ENCODE measurements at places on chromosomes 6 and 20. TPM values are rescaled to one million over a fixed set of nuclear protein-coding genes. Genes with fewer than 3 reads are reported as not detected.
A peak's percentile ranks its signal among the peaks of the same experiment; 100 is the strongest.

Gene ABCC10
- 10.9 TPM for total RNA-seq

DNA sequence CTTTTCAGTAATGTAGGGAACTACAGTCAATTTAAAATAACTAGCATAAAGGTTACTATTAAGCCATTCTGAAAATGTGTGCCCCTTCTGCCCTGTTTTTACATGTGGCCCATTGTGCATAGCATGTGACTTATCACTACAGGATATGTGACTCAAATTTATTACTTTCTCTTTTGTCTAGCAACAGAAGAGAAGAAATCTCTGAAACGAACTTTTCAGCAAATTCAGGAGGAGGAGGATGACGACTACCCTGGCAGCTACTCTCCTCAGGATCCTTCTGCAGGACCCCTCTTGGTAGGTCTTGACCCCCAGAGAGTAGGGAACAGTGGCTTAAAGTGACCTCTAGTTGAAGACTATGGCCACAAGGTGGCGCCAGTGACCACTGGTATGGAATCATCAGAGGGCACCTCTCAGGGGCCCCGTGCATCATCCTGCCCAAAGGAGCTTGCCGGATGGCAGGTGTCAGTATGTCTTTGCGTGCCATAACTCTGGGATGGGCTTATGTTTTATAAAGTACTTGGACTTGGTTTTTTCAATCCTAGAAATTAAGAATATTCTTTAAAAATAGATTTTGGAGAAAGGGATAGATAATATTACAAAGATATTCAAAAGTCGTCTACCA, 23.9 kb downstream of the RPRD1B start:
- no peak overlapping the region for H3K4me3 ChIP-seq
- H3K27ac ChIP-seq = no peak overlapping the region
- H3K27me3 ChIP-seq = no peaks in the 10 kb centered on the region
- H3K36me3 ChIP-seq = peaks cover 65% of the 10 kb centered on the region
- peaks cover 4% of the 10 kb centered on the region for H3K4me1 ChIP-seq

DNA sequence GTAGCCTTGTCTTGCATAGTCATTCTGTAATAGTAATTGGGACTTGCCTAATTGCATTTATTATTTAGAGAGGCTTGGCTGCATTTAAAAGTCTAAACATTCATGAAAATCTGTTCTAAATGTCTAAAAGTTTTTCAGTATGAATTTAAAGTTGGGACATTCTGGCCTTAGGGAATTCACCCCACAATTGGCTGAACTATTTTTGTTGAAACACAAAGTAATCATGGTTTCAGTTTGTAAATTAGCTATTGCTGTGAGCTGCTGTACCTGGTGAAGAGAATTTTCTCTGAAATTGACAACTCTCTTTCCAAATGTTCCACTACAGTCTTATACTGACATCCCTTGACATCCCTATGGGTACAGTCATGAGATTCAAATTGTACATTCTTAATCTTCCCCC, 253.0 kb downstream of the FARS2 start:
- H3K4me3 ChIP-seq = no peak overlapping the region
- H3K27me3 ChIP-seq = no peaks in the 10 kb centered on the region
- no peak overlapping the region for H3K27ac ChIP-seq
- peaks cover 10% of the 10 kb centered on the region for H3K4me1 ChIP-seq
- DNase-seq = no peak

GRCh38 chr6:124989136-124989983, 27.1 kb downstream of the RNF217 start:
- peak overlapping the region; percentile 14 for H3K27ac ChIP-seq
- no peak overlapping the region for H3K4me3 ChIP-seq
- H3K36me3 ChIP-seq = no peaks in the 10 kb centered on the region
- no peaks in the 10 kb centered on the region for H3K27me3 ChIP-seq

DNA sequence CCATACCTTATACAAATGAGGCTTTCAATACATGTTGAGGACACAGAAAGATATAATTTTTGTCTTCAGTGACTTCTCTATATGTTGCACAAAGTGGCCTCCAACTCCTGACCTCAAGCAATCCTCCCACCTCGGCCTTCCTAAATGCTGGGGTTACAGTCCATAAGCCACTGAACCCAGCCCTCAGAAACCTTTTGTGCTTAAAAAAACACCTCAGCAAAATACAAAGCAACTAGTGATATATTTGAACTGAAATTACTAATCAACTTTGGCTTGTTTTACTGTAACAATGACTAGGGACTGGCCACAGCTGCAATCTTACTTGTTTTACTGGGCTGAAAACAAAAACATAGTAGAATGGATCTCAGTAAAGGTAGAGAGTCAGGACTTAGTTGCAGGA, 3.2 kb upstream of the ZNF184 start:
- DNase-seq = no peak
- no peaks in the 10 kb centered on the region for H3K27me3 ChIP-seq
- H3K36me3 ChIP-seq = peaks cover 5% of the 10 kb centered on the region
- H3K4me3 ChIP-seq = no peak overlapping the region
- peaks cover 12% of the 10 kb centered on the region for H3K4me1 ChIP-seq
- no peak overlapping the region for H3K27ac ChIP-seq

GRCh38 chr6:161349886-161350285, 76.0 kb upstream of the AGPAT4 start:
- no peaks in the 10 kb centered on the region for H3K4me1 ChIP-seq
- H3K4me3 ChIP-seq = no peak overlapping the region
- H3K27ac ChIP-seq = no peak overlapping the region
- H3K27me3 ChIP-seq = no peaks in the 10 kb centered on the region
- no peak for DNase-seq
